Activated CD4-positive, alpha-beta T cell treated with anti-CD3 and anti-CD28 coated beads, Interleukin-2, Interleukin-4, amounts not matched to agents 100 ng/mL and 50 ng/mL, durations not matched to agents 16 hours and 8 hours (primary cell): ENCODE measurements at places on chromosomes 3 and 15.

GRCh38 chr15:45234562-45235235 lies 17.3 kb upstream of the SLC28A2 start:
- no peak for DNase-seq

DNA sequence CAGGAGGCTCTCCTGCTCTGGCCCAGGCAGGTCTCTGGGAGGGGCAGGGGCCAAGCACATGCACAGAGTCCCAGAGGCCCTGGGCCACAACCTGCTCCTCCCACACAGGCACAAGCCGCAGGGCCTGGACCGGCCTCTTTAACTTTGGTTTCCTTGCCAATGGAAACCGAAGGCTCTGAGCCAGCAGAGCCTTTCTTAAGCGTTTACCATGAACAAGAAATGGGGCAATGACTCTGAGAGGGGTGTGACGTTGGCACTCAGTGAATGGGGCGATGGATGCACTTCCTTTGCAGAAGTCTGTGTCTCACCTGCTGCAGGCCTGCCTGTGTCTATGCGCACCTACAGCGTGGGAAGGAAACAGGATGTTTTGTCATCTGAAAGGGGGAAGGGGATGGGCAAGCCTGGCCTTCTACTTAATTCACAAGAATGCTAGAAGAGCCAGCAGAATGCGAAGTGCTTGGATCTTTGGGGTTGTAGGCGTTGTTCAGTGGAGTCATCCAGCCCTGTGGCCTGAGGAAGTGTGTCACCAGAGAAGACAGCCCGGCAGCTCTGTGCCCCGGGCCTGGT lies 41.8 kb downstream of the IFT122 start:
- peak; percentile 2 for DNase-seq

DNA sequence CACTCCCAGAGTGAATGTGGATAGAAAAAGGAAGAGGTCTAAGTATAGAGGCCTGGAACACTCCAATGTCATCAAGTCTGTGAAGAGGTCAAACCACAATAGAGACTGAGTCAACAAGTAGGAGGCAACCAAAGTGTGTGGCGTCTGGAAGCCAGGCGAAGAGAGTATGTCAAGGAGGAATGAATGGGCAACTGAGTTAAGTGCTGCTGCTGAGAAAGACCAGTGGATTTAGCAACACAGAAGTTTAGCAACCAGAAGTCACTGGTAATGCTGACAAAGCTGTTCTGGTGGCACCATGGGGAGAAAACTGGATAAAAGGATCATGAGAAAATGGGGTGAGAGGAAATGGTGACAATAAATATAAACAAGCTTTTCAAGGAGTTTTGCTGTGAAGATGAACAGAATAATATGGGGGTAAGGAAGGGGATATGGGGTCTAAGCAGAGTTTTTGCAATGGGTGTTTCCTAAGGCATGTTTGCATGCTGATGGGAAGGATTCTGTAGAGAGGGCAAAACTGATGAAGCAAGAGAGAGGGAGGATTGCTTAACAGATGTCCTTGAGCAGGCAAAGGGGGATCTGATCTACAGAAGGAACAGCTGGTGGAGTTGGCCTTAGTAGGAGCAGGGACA lies 38.4 kb downstream of the PCOLCE2 start:
- DNase-seq: peak; percentile 38

GRCh38 chr15:59298225-59298853 lies 74.3 kb downstream of the MYO1E start:
- DNase-seq: peak; percentile 72

DNA sequence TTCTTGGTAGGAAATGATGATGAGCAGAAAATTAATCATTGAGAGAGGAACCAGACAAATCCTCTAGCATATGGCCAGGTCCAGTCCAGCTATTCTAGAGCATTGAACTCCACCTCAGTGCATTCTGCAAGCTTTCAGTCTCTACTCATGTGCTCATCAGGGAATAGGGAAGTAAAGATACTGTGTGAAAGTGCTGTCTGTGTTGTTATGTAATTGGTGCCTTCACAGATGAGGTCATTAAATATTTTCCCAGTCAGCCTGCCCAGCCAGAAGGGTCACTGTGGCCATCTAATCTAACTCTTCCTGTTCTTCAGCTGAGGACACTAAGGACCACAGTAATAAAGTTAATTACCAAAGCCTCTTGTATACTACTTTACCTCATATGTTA lies 28.2 kb downstream of the C3orf62 start:
- DNase-seq: no peak

- DNase-seq: no peak
These were observed 767 bp upstream of the GATA2 start for GRCh38 chr3:128493570-128494366.

DNA sequence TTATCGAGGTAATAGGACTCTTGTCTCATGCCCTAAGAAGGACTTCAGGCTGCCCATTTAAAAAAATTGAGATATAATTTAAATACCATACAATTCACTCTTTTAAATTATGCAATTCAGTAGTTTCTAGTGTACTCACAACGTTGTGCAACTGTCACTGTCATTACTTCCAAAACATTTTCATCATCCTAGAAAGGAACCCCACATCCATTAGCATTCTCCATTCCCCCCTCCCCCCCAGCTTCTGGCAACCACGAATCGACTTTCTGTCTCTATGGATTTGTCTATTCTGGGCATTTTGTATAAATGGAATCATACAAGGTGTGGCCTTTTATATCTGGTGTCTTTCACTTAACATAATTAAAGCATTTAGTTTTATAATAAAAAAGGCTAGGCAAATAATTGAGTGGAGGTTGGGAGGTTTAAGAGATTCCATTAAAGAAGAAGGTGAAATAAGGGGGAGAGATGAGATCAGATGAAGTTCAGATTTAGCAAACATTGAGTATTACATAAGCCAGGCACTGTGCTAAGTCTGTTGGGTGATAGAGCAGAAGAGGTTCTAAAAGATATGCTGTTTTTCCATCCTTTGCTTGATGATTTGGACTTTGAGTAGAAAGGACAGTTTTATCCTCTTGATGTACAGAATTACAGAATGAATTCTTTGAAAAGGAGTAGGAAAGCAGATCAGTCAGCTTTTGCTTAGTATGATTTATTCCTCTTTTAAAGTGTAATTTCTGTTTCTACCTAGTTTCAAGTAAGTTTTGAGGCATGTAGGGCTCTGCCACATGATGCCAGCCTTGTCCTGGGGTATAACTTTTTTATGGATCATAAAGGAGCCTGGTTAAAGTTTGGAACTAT lies 36.3 kb downstream of the UBE2E2 start:
- DNase-seq: no peak

DNA sequence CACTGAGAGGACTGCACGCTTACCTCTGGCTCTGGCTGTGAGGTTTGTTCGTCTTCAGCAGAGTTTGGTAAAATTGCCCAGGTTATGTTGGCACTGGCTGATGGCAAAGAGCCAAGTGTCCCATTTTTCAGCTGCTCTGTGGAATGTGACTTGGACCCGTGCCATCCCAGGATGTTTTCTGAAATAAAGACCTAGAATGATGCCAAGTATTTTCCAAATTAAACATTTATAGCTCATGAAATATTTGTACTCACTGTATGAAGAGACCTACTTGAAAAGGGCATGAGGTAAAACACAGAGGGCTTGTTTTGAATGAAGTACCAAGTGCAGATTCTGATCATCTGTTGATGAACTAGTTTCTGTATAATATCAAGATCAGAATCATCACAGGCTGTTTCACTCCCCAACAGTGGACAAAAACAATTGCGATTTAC lies 200.5 kb downstream of the STT3B start:
- no peak for DNase-seq

GRCh38 chr15:66151809-66152208 lies 101.7 kb downstream of the MEGF11 start:
- no peak for DNase-seq

- DNase-seq: no peak
These were observed 126.0 kb downstream of the ST8SIA2 start for GRCh38 chr15:92519709-92520108.

- DNase-seq: no peak
These were observed 199.9 kb upstream of the CTDSPL start for GRCh38 chr3:37661615-37662306.

GRCh38 chr3:33722626-33723370 lies 4.7 kb upstream of the CLASP2 start:
- no peak for DNase-seq

DNA sequence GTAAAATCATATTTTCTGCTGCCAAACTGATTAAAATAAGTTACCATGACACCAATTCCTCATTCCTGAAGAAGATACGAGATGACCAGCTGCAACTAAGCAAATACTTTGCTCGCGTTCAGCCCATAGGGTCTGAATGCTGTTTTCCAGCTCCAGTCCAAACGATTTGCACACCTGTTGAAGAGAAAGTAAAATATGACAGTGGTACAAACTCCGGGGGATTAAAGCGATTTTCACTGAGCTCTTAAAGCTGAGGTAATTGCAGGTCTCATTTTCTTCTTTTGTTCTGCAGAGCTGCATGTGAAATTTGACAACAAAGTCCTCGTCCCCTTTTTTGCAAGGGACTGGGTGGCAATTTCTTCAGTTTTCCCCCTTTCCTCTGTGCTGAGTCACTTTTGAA lies 118.4 kb downstream of the NR2F2 start:
- no peak for DNase-seq

DNA sequence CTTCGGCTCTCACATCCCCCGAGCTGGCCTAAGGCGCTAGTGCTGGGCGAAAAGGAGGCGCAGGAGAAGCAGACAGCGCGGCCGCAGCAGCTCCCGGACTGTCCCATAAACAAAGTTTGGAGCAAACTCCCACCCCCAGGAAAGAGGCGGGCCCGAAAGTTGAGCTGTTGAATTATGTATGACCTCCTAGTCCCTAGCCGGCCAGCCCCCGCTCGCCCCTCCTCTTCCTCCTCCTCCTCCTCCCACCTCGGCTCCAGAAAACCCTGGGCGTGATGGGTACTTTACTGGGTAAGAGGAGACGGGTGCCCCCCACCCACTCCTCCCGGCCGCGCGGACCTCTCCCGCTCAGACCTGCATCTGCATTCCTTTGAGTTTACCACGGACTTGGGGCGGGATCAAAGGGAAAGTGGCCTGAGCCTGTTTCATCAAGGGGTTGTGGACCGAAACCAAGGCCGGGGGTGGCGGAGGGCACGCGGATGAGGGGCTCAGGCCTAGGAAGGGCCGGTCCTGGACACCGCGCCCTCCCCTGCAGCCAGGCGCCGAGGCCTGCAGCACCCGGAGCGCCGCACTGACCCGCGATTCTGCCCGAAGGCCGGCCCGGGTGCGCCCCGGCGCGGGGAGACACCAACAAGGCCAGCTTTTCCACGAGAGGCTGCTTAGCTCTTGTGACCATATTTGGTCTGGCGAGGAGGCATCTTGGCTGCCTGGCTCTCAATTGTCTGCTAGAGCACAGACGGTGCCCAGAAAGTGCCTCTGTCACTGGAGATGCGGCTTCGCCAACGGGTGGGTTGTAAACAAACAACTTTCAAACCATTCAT lies at the start of gene WWTR1:
TSS of gene WWTR1 (minus strand) at position 100 of the 818 bp plus-strand sequence. CDS start 719 bp downstream, outside the sequence.
- DNase-seq: peak; percentile 65

GRCh38 chr3:100335434-100335833 lies 877 bp downstream of the NIT2 start:
- peak; percentile 21 for DNase-seq

- no peak for DNase-seq
These were observed 410.2 kb upstream of the CFAP20DC start for GRCh38 chr3:59460068-59460467.

DNA sequence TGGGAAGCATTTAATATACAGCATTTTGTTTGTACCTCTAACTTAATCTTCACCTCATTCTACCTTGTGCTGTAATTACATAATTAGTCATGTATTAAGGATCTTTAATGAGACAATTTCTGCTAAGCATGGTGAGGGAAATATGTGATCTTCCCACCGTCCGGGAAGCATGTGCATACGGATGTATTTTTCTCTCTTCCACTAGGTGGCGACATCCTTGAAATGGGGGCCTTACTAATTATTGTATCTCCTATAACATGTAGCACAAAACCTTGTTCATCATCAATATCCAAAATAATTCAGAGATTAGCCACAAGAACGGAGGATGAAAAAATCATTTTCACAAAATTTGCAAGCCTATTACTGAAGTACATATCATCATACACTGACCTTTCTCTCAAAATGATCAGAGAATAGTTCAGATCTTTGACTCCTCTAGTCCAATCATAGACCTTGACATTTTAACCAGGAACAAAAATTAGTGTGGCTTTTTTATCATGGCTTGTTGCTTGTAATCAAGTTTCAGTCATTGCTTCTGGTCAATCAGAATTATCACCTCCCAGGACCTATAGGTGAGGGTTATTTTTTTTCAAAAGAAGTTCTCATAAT lies 148.9 kb upstream of the GBE1 start:
- peak; percentile 47 for DNase-seq

DNA sequence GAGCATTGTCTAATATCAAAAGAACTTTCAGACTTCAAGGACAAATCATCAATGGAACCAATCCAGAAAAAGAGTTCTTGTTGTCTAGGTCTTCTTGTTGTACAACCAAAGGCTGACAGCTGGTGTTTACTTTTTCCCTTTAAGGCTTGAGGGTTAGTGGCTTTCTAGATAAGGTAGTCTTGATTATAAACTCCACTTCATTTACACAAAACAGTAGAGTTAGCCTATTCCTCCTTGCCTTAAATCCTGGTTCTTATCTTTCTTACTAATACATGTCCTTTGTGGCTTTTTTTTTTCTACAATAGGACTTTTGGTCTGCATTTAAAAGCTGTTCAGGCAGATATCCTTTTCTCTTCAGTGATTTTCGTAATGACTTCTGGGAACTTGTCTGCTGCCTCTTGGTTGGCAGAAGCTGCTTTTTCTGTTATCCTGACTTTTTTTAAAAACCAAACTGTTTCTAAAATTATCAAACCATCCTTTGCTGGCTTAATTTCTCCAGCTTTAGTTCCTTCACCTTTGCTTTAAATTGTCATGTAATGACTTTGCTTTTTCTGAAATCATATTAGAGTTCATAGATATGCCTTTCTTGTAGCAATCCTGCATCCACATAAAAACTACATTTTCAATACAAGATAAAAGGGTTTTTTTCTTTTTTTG lies 44.8 kb downstream of the STRIT1 start:
- DNase-seq: no peak

DNA sequence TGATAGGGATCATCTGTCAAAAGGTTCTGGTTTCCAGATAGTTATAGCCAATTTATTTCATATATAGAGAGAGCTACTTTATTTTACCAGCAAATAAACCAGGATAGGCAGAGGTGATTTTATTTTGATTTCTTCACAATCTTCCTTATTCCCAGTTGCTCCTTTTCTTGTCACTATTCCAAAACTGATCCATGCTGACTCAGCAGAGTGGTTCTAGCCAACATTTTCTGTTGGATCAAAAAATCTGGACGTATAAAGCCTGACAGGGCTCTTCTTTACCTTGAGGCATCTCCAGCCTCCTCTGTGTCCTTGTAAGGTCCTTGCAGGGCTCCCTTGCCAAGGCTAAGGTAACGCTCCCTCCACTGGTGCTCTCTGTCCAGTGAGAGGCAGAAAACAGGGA lies 15.8 kb downstream of the HDC start:
- DNase-seq: no peak

- DNase-seq: no peak
These were observed 13.6 kb upstream of the CSK start for GRCh38 chr15:74768099-74768770.
